ENCODE measurements at places on chromosomes 3 and 15. TPM values are rescaled to one million over a fixed set of nuclear protein-coding genes. Genes with fewer than 3 reads are reported as not detected.

Gene RBPMS2
- total RNA-seq: 1.3 TPM

Gene C15orf62
- total RNA-seq: 0.16 TPM

Gene SLC6A11
- total RNA-seq: not detected

Gene PCSK6
- total RNA-seq: 0.13 TPM

Gene SLC9C1
- total RNA-seq: not detected

Gene ANO10
- 18.6 TPM for total RNA-seq

Gene PLS1
- 10.8 TPM for total RNA-seq

Gene ITGA11
- 7.8 TPM for total RNA-seq

Gene WHAMM
- 4.2 TPM for total RNA-seq

Gene MRPL3
- total RNA-seq: 67.3 TPM

Gene NEDD4
- 8.7 TPM for total RNA-seq

Data from mesangial cell (primary cell).